AG20443 (cell line): ENCODE measurements at places on chromosomes 1 and 21.

- DNase-seq, result no peak
Measured at GRCh38 chr1:15068152-15068551, 85.4 kb upstream of the TMEM51 start.

DNA sequence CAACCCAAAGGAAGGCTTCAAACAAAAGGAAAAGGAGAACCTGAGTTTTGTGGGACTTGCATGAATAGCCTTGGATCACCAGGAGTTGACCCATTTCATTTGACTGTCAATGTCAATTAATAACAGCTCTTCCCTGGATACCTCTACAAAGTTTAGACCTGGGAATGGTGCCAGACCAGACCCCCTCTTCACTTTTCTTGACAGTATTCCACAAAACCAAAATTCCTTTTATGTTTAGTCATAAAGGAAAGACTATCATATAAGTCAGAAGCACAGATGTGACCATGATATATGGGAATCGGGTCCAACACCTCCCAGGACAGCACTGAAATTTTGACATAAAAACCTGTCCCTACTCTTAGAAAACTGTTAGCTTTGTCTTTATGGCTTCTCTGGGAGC, 191.8 kb downstream of the LYPLAL1 start:
- DNase-seq, result no peak

GRCh38 chr1:237863234-237863633, 27.5 kb downstream of the ZP4 start:
- DNase-seq, result no peak

DNA sequence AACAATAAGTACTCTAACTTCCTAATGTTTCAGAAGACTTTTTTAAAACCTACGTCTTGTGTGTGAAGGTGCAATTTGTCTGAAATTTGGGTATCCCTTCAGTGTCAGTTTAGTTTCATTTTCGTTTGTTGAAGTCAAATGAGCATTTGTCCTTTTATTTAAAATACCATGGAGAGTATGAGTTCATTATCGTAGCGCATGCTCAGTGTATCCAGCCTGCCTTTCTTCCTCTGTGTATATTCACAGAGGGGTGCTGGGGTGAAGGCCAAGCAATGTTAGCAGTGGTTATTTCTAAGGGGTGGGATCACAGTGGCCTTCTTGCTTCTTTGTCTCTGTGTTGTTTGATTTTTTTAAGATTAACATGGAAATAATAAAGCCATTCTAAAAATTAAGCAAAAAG, 43.2 kb downstream of the CNN3 start:
- peak; percentile 68 for DNase-seq

- DNase-seq, result no peak
Measured at GRCh38 chr1:228180959-228181644, 15.5 kb downstream of the IBA57 start.

DNA sequence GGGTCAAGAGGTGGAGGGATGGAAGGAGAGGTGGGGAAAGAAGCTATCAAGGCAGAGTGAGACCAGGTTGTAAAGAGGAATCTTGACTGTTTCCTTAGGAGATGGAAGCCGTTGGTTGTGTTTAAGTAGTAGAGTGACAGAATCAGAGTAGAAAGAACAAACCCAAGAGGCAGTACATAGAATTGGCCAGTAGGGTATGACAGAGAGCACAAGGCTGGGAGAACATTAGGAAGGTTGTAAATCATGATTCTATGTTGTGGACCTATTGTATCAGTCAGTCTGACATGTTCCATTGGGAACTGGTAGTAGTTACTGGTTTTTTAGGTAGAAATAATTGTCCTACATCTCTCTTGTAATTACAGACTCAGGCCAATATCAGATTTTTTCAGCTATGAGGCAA, 486.9 kb upstream of the USP24 start:
- DNase-seq, result no peak

DNA sequence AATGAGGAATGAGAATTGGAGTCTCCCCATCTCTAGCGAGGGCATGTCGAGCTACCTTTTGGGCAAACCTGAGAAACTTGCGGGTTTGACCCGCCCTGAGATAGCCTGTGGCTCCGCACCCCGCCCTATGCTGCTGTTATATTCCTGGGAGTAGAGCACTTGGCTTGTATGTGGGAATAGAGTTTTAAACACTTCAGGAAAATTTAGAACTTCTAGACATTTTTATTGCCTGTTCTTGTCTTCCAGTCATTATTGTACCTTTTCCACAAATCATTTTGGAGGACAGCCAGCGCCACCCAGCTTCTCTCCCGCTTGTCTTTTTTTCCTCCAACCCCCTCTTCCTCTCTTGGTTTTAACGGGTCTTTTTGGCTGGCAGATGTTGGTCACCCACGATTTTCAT, 738 bp downstream of the GNPAT start:
- peak; percentile 39 for DNase-seq

DNA sequence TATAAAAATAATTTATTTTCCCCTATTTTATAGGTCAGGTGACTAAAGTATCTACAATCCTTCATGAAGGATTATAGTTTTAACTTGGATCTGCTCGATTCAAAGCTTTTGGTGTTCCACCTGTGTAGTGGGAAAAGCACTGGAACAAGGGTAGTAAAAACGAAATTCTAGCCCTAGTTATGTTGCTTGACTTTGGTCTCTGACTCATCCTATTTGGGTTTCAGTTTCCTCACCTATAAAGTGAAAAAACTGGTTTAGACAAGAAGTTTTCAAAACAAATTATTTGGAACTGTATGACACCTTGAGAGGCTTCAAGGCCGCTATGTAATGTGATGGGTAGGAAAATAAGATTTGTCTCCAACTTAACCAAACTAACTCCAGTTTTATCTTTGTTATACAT, 505.2 kb upstream of the ZRANB2 start:
- no peak for DNase-seq

DNA sequence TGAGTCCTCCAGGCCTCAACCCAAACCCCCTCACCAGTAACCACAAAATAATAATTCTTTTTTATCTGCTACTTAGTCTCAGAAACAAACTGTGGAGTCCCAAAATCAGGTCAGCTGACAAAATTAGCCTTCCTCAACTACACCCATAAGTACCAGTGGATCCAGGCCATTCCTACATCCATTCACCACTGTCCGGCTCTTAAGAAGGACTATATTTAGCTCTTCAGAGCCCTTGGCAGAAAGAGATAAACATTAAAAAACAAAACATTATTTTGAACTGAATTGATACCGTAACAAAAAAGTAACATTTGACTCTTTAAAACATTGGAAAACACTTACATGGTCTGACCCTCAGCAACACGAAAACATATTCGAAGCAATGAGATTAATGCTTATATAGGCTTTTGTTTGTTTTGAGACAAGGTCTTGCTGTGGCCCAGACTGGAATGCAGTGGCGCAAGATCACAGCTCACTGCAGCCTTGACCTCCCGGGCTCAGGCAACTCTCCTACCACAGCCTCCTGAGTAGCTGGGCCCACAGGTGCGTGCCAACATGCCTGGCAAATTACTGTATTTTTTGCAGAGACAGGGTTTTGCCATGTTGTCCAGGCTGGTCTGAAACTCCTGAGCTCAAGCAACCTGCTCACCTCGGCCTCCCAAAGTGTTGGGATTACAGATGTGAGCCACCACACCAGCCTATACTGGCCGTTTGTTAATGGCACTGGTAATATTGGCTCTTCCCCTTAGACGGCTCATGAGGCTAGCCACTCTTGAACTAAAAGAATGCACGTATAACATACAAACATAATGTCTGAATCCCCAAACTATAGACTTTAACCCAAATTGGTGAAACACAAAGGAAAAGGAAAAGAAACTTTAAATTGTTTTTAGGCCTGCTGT, 330.7 kb downstream of the SMYD3 start:
- no peak for DNase-seq

DNA sequence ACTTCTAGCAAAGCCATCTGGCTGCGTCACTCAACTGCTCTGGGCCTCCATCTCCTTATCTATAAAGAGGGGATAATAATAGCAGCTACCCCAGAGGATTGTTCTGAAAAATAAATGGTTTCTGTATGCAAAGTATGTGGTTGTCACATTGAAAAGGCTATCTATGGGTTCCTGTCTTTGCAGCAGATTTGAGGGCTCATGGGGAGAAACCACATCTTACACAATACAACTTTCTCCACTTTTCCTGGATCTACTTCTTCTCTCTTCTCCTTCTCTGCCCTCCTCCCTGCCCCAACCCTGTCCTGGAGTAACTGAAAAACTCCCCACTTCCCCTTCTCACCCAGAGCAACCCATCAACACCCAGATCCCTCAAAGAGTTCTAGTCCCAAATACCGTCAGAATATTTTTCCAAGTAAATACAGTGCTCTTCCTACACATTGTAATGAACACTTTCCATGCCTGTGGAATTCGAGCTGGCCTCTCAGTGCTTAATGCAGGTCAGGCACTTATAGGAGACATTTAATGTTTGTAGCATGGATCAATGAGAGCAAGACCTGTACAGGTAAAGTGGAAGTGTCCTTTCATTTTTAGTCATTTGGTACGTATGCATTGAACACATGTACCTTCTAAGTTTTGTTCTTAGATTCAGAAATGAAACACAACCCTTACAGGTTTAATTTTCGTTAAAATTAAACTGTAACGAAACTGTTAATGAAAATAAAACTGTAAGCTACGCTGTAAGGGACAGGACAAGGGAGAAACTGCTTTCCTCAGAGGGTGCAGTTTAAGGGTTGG, 131.9 kb downstream of the AK5 start:
- no peak for DNase-seq

DNA sequence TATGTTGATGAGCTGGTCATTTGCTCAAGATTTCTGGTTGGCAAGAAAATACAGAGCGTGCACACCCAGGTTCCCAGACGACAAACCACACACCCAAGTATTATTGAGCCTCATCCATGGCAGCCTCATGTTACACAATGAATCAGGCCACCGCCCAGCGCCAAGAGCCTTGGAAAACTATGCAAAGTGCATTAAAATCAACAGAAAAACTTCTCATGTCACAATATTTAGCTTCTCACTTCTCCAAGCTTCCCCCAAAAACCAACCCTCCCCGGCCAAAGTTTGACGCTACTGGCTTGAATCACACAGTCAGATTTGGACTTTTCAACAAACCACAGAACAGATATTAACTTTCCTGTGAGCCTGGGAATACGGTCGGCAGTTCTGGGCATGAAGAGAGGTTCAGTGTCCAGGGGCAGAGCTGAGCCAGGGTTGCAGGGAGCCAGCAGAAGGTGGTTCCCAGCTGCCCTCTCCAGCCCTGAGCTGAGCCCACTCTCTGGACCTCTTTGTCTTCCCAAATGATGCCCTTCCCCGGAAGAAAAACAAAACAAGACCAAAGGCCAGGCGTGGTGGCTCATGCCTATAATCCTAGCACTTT, 71.1 kb downstream of the SETD4 start:
- peak; percentile 91 for DNase-seq

DNA sequence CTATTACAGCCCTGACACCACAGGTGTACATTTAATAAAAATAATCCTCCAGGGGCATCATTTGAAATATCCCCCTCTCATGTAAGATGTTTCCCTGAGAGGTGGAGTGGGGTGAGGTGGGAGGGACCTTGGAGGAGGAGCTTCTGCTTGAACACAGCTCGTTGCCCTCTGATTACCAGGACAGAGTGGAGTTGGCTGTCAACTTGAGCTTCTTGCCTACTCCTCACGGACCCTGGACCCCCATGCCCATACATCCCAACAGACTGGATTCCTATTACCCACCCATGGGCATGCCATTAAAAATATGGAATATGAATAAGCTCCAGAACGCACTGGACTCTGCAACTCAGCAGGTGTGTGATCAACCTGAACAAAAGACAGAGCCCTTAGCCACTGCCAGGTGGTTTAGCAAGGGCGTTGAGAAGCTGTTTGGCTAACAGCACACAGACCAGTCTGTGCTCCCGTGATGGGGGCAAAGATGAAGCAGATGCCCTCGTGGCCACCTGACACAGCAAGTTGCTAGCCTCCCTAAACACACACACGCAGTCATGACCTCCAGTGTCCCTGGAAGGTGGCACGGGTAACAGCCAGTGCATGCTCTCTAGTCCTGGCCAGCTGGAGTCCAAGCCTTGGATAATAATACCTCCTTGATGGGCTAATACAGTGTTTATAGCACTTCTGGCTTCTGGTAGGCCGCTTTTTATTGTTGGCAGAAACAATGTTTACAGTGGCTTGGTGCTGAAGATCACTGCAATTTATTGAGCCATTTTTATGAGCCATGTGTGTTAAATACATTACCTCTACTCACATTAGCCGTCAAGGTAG, 155.0 kb downstream of the TOMM20 start:
- no peak for DNase-seq

GRCh38 chr1:9852410-9853248, 28.9 kb upstream of the CLSTN1 start:
- peak; percentile 80 for DNase-seq

GRCh38 chr1:160747717-160748116, 8.7 kb downstream of the SLAMF7 start:
- no peak for DNase-seq

GRCh38 chr1:220927442-220927841, 48.2 kb downstream of the HLX start:
- DNase-seq, result no peak
